ENCODE measurements at places on chromosomes 7 and 10.

- no peak for DNase-seq
Measured at GRCh38 chr7:114478384-114478783, 63.8 kb downstream of the FOXP2 start.

DNA sequence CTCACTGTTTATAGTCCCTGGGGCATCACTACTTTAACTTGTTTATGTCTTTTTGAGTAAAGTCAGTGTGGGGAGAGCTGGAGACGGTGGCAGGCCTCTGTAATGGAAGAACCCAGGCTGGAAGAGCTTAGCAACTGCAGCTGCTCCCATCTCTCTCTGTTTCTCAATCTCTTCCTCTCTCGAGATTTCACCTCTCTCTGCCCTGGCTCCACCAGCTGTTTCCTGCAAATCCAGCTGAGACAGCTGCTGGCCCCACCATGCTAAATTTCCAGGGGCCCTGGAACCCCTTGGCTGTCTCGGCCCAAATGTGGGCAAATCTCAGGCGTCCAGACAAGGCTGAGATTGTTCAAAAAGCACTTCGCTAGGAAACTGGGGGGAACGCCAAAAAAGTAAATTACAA lies 25.8 kb upstream of the SLF2 start:
- DNase-seq = no peak

DNA sequence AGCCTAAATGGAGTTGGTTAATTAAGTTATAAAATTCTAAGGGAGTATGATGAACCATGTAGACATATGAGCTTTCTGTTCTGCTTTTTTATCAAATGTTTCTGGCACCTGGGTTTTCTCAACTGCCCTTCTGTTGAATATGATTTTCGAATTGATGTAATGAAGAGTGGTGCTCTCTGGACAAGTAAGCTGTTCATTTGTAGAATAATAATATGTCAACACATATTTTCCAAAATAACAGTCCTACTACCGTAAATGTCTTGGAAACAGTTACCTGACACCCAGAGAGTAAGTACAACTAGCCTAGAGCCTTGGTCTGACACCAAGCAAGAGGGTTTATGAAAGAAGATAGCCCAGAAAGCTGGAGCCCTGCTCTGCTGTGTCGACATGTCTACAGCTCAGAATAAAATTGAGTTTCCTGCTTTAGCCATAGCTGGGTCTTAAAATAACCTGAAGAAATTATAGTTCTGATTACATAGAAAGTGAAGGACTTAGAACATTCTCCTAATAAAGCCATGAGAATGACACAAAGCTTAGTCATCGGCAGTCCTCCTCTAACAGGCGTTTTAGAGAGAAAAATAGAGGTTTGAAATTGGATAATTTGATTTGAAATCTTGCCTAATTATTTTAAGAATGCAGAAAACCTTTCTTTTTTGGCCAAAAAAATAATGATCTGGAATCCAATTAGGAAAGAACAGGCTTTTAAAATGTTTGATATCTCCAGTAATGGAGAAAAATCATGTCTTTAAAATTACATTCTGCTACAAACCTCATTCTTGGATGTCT lies 25.1 kb downstream of the HDAC9 start:
- no peak for DNase-seq

- no peak for DNase-seq
Measured at GRCh38 chr10:1739751-1740150, 2.4 kb upstream of the ADARB2 start.

DNA sequence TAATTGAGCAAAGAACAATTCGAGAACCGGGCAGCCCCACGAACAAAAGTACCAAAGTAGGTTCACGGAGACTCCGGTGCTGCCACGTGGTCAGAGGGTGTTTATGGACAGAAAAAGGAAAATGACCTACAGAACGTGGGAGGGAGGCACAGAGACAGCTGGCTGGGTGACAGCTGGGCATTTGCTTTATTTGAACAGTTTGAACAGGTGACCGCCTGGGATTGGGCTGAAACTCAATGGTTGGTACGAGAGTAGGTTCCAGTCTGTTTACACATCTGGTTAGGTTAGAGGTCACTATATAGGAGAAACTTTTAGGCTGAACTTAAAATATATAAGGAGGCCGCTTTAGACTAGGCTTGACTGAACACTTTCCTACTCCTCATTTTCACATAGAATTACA lies 50.6 kb upstream of the CELF2 start:
- no peak for DNase-seq

DNA sequence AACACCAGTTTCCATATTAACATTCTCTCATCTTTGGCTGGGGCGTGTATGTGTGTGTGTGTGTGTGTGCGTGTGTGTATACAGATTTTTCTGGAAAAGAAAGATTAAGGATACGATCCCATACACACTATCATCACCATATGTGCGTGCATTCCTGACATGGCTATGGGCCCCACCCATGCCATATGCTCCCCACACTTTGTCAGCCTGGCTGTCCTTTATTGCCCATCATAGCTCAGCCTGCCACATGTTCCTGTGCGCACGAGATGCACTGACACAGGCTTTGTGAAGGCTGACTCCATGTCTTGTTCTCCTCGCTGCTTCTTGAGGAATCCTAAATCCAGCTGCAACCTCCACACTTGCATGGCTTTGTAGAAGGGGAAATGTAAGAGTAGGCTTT lies 984.1 kb downstream of the LRMDA start:
- DNase-seq = no peak

DNA sequence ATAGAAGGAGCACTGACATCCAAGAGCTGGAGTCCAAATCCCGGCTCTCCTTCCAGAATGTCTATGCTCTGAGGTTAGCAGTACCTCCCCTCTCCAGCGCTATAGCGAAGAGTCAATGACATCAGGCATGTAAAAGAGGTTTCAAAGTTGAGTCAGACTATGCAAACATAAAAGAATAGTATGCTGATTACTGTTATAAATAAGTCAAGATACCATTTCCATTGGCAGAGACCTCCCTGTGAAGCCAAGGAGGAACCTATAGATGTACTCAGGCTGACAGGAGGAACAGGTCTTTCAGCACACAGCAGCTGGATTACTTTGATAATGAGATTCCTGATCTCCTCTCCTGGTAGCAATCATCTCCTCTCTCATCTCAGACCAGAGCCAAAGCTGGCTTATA lies 103.9 kb upstream of the EFCAB10 start:
- DNase-seq = peak; percentile 48

DNA sequence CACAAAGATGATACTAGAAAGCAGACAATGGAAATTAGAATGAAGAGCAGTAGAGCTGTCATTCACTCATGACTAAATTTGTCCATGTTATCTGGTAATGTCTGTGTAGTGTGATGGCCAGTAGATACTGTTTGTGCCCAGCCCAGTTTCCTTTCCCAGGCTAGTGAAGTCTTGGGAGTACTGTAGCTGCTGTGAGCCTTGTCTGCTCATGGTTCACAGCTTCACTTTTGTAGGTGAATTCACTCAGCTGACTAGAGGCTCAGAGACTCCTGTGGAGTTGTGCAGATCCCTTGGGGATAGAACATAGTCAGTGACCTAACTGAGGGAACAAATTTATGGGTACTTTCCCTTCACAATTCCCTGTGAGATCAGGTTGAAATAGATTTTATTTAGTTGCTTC lies 572.5 kb downstream of the ARL4A start:
- peak; percentile 9 for DNase-seq

DNA sequence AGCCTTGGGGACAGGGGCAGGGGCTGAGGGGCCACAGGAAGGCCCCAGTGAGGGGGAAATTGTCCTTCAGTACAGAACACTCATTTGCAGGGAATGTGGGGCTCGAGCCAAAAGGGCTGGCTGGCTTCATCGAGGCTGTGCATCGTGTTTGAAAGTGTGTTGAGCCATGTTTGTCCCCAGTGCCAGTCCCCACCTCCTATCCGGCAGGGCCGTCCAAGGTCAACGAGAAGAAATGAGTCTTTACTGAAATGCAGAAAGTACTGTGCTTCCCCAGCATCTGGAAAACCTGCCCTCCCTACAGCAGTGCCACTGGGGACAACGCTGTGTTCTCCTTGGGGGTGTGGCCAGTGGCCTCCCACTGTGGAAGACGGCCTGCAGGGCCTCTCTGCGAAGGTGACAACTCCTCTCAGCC lies 214.1 kb downstream of the KLF6 start:
- no peak for DNase-seq

- DNase-seq = no peak
Measured at GRCh38 chr7:44366986-44367385, 41.6 kb upstream of the CAMK2B start.

GRCh38 chr10:120503689-120504088 lies 46.7 kb downstream of the PLPP4 start:
- DNase-seq = no peak

GRCh38 chr7:130207033-130207432 lies 627 bp upstream of the SSMEM1 start:
- DNase-seq = no peak

GRCh38 chr10:66651308-66652082 lies 274.3 kb upstream of the LRRTM3 start:
- no peak for DNase-seq

- DNase-seq = no peak
Measured at GRCh38 chr7:151243408-151244195, 4.9 kb downstream of the SMARCD3 start.

DNA sequence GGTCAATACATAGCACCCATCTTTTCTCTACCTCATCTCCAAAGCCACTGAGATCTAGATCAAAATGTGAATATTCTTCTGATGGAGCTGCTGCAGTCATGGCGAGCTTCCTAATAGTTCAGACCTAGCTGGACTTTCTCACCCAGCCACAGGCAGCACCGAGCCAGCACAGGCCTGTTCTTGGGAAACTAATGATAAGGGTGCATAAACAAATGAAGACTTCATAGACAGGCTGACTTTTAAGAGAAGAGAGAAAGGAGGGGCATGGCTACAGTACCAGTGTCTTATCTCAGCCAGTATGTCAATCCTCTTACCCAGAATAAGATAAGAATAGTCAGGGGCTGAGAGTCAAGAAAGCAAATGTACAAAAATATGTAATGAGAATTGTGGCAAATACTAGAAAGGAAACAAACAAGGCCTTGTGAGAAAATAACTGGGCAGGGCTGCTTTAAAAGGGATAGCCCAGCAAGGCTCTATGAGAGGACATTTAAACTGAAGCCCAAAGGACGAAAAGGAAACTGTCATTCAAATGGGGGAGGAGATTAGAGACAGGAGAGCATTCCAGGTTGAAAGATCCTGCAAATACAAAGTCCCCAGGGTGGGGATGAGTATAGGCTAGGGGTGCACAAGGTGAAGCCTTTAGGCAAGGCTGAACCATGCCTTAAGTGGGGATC lies 21.8 kb upstream of the CDK14 start:
- DNase-seq = no peak

DNA sequence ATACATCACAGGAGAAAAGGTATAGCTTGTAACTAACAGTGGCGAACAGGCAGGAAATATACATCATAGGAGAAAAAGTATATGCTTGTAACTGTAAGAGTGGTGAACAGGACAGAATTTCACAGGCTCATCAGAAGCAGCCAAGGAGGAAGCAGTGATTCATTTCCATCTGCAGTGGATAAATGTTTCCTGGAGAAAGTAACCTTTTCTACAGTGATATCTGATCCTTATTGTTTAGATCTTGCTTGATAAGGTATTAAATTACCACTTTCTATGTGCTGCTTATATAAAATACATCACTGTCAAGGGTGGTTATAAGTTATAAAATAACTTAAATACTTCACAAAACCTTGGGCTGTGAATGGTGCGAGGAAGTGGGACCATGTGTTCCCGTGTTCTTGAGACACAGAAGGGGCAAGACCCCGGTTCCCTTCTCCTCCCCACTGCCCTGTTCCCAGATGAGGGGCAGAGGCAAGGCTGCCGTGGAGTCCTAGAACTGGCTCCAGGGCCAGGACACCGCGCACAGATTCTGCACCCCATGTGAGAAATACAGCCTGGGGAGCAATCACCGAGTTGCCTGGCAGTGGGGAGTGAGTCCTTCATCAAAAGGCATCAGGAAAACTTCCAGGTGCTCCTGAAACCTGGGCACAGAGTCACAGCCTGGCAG lies 135.2 kb downstream of the DIP2C start:
- no peak for DNase-seq

DNA sequence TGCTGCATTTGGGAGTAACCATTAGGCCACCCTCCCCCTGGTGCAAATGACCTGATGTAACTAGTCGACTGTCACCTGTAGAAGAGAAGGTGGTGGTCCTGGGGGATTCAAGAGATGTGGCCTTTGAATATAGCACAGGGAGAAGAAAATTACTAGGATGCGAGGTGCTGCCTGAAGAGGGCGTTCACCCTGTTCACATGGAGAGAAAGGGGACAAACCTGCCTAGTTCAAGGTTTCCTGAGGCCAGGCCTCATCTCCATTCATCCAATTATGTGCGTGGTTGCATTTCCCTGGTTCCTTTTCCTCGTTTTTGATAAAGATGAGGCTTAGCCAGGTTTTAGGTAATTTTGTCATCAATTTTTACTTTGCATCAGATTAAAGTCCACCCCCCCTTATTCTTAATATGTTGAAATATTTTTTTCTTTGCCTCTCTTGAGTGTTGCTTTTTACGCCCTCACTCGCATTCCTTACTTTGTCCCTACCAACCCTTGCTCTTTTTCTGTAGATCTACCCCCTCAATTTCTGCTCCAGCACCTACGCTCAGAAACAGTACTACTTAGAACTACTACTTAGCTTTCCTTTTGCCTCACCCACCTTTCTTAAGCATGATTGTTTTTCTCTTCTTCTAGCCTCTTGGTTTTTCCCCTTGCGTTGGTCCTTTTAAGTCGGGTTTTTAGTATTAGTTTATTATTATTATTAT lies 13.7 kb downstream of the CLCN1 start:
- no peak for DNase-seq

DNA sequence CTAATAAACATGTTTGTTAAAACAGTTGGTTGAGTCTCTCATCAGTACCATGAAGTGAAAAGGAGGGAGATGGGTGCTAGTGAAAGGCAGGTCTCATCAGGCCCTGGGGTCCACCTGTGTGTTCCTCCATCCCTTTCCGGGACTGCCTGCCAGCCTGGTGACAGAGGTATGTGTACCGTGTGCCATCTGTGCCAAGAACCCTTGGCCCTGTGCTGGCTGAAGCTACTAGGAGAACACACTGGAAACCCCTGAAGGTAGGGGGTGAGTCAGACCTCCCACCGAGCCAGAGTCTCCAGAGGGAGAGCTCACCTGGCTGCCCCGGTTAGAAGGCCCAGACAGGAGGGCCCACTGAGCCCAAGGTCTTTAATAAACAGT lies 2.3 kb downstream of the DDIT4 start:
- DNase-seq = no peak

DNA sequence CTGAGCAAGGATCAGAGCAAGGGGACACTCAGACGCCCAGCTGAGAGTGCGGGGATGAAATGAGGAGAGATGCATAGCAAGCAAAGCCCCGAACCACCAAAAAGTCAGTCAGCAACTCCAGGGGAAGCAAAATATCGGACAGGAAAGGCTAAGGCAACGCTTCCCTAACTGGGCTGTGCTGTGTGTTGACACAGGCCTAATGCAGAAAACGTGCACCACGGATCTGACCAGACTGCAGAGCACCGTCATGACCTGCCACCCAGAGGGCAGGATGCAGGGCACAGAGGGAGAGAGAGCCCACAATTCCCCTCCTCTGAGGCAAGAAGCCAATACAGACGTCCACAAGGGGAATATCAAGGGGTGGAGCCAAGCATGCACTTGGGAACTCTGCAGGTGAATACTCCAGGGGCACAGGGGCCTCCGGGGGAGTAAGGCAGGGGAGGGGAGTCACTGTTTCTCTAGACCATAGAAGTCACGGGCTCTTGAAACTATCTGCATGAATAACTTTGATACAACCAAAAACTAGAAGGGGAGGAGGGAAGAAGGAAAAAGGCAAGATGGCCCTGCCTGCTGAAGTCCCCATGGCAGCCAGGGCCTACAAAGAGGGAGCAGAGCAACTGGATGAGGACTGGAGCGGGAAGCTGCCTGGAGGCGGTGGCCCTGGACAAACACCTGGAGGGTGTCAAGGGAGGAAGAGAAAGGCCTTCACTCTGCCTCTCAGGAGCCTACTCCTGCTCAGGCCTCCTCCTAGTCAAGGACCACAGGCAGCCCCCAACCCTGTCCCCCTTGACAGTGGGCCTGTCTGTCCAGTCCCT lies 26.2 kb downstream of the GRID1 start:
- no peak for DNase-seq

All from PC-9 (cell line).